ENCODE measurements at places on chromosomes 3 and 15.

GRCh38 chr3:39291903-39292329, 12.1 kb upstream of the CX3CR1 start:
- DNase-seq, result peak; percentile 71

DNA sequence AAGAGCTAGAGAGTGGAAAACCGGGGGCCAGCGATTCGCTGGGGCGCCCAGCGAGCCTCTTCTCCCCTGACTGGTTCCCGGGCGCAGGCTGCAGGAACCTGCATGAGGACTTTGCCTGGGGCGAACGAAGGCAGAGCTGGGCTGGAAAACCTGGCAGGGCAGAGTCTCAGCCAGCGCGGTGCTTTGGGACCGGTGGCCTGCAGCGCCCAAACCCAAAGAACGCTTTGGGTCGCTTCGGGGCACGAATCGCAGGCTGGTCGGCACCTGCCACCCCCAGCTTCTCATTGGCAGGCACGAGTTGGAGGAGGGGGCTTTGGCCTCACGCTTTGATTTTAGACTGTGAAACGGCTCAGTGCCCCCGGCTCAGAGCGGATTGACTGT, 3.0 kb downstream of the ONECUT1 start:
- DNase-seq, result no peak

- no peak for DNase-seq
Measured at GRCh38 chr15:83692746-83693581, 39.0 kb downstream of the ADAMTSL3 start.

DNA sequence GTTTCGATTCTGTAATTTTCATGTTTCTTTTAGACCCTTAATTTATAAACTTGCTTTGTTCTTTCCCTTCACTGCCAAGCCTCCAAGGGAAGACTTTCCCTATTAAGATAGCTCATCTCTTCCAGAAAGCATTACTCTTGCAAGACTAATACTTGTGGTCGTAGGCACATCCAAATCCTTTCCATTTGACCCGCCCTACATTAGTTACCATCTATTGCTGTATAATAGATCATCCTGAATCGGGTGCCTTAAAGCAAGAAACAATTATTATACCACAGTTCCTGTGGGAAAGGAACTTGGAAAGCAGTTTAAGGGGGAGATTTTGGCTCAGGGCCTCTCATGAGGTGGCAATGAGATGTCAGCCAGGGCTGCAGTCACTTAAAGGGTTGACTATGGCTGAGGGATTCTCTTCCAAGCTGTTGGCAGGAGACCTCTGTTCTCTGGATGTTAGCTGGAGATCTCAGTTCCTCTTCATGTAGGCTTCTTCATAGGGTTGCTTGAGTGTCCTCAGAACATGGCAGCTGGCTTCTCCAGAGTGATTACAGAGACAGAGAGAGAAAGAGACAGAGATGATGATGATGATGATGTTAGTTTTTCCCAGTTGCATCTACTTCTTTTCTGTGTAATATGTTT, 570.4 kb upstream of the TGFBR2 start:
- no peak for DNase-seq

DNA sequence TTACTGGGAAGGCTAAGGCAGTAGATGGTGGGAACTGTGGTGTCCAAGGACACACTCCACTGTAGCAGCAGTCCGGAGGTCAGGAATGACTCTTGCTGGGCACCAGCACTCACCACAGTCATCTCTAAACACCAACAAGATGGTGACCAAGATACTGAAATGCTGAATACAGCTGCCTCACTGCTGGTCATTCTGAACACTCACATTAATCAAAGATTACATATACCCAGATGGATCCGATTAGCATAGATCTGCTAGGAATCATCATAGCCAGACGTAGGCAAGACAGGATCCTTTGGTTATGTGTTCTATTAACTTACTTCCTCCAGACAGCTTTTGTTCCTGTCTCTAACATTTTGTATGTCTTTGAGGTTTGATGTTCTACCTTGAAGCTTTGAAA, 134.9 kb upstream of the BFSP2 start:
- no peak for DNase-seq

DNA sequence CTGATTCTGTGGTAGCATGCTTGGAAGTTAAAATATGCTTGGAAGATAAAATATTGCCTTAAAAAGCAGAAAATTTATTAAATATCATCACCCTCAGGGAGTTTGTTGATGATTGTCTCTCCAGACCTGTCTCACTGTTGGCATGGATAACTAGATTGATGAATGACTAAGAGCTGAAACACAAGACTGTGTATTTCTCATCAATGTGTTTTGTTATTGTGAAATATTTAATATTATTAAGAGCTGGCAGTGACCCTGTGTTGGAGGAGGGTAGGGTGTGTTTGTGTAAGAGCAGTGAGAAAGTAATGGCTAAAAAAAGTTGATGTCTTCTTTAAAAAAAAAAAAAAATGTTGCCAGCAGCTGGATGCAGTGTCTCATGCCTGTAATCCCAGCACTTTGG, 82.2 kb downstream of the ITPR1 start:
- DNase-seq, result no peak

GRCh38 chr3:182349051-182349450, 444.3 kb upstream of the ATP11B start:
- no peak for DNase-seq

- DNase-seq, result no peak
Measured at GRCh38 chr3:28590860-28591259, 242.2 kb upstream of the AZI2 start.

- no peak for DNase-seq
Measured at GRCh38 chr3:70531063-70531657, 218.7 kb upstream of the MDFIC2 start.

DNA sequence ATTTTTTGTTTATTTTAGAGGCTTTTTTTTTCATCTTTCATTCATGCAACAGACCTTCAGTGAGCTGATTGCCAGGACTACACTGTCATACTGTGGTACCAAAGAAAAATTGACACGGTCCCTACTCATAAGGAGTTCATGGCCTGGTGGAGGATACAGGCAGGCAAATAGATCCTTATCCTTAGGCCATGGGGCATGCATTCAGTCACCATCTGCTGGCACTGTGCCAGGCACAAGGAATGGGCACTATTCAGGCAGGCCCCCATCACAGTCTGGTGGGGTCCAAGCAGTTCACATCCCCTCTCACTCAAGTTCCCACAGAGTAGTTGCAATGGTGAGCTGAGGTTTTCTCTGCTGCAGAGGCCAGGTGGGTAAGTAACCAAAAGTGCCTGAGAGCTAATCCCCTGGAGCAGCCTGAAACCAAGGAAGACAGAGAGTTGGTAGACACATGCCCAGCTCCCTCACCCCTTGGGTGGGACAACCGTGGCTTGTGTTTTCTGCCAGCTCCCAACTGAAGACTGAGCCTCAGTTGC, 17.3 kb downstream of the CISH start:
- DNase-seq, result no peak

DNA sequence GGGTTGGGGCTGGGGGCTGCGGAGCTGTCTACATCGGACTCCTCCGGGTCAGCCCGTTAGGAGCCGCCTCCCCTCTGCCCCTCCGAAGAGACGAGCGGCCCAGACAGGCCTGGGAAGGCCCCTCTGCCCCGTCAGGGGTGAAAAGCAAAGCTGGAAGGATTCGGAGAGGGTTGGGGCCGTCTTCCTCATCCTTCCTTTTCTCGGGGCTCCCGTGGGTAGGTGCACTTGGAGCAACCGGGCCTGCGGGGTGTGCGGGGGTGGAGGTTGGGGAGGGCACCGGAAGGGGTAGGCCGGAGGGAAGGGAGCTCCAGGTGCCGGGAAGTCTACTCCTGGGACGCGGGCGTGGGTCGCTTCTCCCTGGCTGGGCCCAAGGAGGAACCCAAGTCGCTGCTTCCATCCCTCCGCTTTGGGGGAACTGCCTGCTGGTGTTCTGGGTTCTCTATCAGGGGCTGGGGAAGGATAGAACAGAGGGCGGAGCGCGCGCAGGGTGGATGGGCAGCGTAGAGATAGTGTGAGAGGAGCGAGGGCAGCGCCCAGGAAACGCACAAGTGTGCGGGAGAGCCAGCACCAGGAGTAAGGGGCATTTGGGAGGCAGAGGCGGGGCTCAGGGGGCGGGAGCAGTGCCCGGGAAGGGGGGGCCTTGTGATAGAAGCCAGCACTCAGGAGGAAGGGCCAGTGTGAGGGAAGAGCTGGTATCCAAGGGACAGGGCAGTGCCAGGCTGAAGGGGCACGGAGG, 590 bp downstream of the POLR2H start:
- peak; percentile 24 for DNase-seq

- no peak for DNase-seq
Measured at GRCh38 chr3:141575879-141576743, 89.3 kb downstream of the RASA2 start.

GRCh38 chr15:83815506-83815905, 161.6 kb downstream of the ADAMTSL3 start:
- DNase-seq, result no peak

- DNase-seq, result no peak
Measured at GRCh38 chr15:43184407-43185124, 637 bp upstream of the CCNDBP1 start.

GRCh38 chr15:70475921-70476320, 287.4 kb downstream of the UACA start:
- DNase-seq, result no peak

DNA sequence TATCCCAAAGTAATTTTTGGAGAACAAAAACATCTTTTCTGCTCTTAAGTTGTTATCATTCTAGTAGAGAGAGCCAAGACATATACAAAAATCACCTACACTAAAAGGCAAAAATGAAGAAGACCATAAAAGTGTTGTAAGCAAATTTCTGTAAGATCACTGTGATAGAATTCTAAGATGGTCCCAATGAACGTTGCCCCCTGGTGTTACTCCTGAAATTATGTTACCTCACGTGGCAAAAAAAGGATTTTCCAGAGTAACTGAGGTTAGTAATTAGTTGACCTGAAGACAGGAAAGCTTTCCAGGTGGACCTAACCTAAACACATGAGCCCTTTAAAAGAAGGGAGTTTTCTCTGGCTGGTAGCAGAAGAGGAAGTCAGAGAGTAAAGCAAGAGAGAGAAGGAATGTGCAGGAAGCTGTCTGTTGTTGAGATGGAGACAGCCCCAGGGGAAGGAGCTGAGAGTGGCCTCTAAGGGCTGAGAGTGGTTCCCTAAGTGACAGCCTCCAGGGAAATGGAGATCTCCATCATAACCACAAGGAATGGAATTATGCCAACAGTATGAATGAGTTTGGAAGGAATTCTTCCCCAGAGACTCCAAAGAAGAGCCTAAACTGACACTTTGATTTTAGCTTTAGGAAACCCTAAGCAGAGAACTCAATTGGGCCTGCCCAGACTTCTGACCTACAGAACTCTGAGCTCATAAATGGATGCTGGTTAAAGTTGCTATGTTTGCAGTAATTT, 205.9 kb downstream of the CD47 start:
- DNase-seq, result no peak

- DNase-seq, result no peak
Measured at GRCh38 chr3:168975576-168975975, 687.9 kb downstream of the MECOM start.

- no peak for DNase-seq
Measured at GRCh38 chr3:35746492-35746891, 107.2 kb downstream of the ARPP21 start.

- DNase-seq, result no peak
Measured at GRCh38 chr3:71989165-71989564, 204.2 kb upstream of the PROK2 start.

GRCh38 chr3:54986294-54986693, 58.4 kb upstream of the LRTM1 start:
- DNase-seq, result no peak

DNA sequence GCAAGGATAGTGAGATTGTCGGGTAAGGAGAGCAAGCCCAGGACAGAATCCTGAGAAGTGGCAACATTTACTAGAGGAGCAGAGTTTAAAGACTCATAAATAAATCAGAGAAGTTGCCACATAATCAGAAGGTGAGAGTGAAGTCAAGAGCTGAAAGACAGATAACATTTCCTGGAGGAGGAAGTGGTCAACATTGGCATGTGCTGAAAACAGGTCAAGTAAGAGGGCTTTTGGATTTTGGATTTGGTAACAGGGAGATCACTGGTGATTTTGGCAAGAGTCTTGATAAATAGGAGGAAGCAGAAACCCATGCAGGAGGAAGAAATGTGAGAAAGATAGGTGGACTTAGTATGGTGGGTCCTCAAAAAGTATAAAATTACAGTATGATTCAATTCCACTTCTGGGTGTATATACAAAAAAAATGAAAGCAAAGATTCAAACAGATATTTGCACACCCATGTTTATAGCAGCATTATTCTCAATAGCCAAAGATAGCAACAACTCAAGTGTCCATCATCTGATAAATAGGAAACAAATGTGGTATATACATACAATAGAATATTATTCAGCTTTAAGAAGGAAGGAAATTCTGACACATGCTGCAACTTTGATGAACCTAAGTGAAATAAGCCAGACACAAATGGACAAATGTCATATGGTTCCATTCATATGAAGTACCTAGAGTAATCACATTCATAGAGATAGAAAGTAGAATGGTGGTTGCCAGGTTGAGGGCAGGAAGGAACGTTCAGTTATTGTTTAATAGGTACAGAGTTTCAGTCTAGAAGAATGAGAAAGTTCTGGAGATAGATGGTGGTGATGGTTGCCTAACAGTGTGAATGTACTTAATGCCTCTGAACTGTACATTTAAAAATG, 27.3 kb upstream of the MBNL1 start:
- DNase-seq, result no peak

GRCh38 chr3:182179631-182180030, 467.9 kb downstream of the SOX2 start:
- DNase-seq, result no peak

DNA sequence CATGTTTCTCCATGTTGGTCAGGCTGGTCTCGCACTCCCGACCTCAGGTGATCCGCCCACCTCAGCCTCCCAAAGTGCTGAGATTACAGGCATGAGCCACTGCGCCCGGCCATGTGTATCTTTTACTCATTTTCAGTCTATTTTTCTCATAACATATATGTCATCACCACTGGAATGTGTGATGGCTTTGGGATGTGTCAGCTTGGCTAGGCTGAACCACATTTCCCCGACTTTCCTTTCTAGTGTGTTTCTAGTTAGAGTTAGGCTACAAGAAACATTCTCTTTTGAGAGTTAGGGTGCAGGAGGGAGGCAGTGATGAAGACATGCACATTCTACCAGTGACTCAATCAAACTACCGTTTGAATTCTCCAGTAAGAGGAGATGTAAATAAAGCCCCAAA, 444.9 kb upstream of the THBS1 start:
- DNase-seq, result no peak

GRCh38 chr15:77138167-77138522, 67.2 kb upstream of the TSPAN3 start:
- no peak for DNase-seq

- no peak for DNase-seq
Measured at GRCh38 chr3:126964261-126964660, 18.7 kb upstream of the PLXNA1 start.

- DNase-seq, result no peak
Measured at GRCh38 chr3:115986555-115987207, 363.4 kb downstream of the GAP43 start.

Measured in activated CD4-positive, alpha-beta T cell treated with anti-CD3 and anti-CD28 coated beads, Interleukin-2, amount 50 U/mL, for 1 hour (primary cell).